Central memory CD8-positive, alpha-beta T cell (primary cell): ENCODE measurements at places on chromosomes 4 and X.

GRCh38 chr4:5783486-5783885, 72.5 kb downstream of the EVC start:
- no peak for DNase-seq

DNA sequence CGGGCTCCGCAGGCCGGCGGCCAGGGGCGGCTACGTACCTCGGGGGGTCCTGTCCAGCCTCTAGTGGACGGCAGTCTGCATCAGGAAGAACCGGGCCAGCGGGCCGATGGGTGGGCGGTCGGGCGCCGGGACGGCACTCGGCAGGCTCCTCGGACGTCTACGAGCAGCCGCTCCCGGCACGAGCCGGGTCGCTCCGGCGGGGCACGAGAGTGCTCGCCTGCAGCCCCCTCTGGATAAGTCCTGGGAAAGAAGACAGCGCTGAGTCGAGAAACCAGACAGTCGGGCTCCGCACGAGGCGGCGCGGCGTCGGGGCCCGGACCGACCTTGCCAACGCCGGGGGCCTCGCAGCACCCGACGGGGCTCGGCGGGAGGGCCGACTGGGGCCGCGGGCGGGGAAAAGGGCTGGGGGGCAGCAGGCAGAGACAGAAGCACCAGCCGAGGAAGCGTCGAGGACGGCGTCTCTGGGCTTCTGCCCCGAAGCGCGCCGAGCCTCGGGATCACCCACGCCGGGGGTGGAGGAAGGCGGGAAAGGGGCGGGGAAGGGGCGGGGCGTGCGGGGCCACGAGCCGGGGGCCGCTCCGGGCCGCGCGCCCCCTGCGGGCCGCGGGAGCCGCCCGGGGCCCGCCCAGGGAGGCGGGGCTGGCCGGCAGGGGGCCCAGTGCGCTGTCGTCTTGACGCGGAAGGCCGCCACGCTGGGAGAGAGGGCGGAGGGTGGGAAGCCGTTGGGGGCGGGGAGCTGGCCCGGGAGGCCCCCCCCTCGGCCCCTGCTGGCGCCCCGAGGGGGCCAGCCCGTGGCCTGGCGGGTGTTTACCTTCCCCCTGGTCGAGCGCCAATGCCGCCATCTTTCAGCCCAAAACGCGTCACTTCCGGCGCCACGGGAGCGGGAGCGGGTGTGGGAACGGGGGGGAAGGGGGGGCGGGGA, 1.9 kb downstream of the KLHL15 start:
- peak; percentile 54 for DNase-seq

DNA sequence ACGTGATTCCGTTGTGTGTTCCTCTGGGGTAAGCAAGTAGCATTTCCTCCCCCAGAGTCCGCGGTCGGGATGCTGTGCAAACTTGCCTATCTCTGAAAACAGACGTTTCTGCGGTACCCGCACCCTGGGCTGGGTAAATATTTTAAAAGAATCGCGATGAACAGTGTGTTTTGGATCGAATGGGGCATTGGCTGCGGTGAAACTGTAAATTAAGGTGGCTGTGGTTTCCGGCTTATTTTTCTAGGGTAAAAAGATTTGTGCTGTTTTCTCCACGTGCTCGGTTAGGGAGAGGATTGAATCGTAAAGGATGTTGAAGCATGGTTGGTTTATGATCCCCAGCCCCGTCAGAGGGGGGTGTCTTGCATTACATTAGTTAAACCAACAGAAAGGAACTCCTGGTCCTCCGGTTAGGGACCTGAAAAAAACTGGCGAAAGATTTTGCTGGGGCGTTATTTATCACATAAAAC, 1.2 kb downstream of the HHIP start:
- DNase-seq = no peak

DNA sequence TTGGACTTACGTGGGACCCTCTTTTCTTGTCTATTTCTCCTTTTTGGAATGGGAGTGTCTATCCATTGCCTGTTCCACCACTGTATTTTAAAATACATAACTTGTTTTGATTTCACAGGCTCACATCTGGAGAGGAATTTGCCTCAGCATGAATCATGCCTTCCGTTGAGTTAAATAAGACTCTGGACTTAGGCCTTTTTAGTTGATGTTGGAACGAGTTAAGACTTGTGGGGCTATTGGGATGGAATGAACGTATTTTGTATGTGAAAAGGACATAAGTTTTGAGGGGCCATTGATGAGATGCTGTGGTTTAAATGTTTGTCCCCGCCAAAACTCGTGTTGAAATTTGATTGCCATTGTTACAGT, 66.2 kb downstream of the BEX3 start:
- DNase-seq = no peak

DNA sequence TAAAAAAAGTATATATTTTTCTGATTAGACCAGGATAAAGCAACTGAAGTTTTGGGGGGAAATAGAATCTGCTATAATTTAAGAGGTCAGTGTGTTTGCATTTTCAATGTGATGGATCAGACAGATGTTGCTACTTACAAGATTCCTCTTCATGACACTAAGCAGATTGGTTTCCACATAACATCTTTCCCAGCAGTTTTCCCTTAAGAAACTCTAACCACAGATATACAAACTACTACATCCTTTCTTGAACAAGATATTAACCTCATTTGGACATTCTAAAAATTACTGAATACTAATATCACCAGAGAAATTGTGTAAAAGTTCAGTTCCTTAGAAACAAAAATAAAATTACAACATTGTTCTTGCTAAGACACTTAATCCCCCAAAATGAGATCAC, 106.7 kb upstream of the GUCY1A1 start:
- DNase-seq = no peak

- DNase-seq = no peak
Observed at GRCh38 chr4:26081795-26082498, 167.9 kb downstream of the SMIM20 start.

- no peak for DNase-seq
Observed at GRCh38 chr4:81747242-81747930, 275.7 kb upstream of the RASGEF1B start.

- no peak for DNase-seq
Observed at GRCh38 chr4:107736037-107736436, 16.0 kb upstream of the PAPSS1 start.

- DNase-seq = no peak
Observed at GRCh38 chr4:130029442-130029841, 933.5 kb downstream of the C4orf33 start.
